Activated T-cell treated with anti-CD3 and anti-CD28 coated beads, Interleukin-2, amount 50 U/mL, for 24 hours (primary cell): ENCODE measurements at places on chromosomes 7 and 10.

DNA sequence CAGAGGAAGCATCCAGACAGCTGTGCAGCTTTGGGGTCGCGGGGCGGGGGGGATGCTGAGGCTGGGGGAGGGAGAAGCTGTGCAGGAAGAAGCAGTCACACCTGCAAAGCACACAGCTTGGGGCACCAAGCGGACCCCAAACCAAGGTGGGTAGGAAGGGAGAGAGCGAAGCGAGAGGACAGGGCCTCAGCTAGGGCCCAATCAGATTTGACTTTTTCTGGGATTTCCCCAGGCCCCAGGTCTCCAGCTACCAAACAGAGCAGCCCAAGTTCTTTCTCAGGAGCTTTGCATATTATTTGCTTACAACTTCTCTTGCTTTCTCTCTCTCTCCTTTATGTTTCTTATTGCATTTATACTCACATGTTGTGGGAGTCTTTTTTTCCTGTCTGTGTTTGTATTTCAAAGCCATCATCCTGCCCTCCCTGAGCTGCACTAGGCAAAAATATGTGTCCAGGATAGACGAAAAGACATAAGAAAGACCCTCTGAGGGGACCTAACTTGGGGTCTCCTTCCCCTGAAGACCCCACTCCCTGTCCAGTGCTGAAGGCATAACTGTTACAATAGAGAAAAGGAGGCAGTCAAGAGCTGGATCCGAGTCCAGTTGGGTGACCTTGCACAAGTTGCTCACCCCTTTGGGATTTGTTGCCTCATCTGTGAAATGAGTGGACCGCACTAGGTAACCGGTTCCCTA is 50.6 kb upstream of the SMNDC1 start:
- DNase-seq = no peak

GRCh38 chr10:103793429-103793828 is 61.9 kb downstream of the SH3PXD2A start:
- no peak for DNase-seq

DNA sequence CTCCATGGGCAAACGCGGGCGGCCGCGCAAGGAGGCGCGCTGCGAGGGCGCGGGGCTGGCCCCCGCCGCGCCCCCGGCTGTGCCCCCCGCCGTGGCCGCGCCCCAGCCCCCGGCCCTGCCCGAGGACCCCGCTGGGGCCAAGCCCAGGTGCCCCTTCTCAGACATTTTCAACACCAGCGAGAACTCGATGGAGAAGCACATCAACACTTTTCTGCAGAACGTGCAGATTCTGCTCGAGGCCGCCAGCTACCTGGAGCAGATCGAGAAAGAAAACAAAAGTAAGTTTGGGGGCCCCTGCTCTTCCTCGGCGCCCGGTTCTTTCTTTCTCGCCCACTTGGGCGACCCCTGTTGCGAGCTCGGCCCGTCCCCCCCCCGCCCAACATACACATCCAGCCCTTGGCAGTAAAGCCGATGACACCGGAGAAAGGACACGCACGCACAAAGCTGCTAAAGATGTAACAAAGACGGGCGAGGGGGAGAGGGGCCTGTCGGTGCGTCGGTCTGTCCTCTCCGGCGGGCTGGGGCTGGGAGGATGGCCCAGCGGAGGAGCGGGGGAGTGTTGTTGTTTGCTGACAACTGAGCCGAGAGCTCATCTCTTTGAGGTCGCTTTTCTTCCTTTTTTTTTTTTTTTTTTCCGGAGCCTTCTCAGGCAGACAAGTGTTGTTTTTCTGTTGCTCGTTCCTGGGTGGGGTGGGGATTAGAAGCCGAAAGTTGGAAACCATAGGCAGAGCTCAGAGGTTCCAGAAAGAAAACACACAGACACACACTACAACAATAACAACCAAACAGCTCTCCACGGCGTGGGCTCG is 604 bp downstream of the MXI1 start:
- DNase-seq = peak; percentile 64

DNA sequence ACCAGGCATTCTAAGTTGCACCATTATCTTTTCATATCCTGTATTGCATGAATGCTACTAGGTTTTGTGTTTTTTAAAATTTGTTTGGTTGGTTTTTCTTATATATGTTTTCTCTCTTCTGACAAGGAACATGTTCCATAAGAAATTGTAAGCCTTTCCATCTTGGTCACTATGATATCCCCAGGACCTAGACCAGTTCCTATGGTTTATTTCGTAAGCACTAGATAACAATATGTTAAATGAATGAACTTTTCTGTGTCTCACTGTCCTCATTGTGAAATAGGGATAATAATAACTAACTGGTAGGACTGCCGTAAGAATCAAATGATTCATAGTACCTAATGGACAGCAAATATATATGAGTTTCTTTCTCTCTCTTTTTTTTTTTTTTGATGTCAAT is 146.3 kb downstream of the SEMA3E start:
- DNase-seq = no peak

- no peak for DNase-seq
Measured at GRCh38 chr10:48472501-48473069, 132.3 kb downstream of the ARHGAP22 start.
